ENCODE measurements at places on chromosomes 16 and 17.
A peak's percentile ranks its signal among the peaks of the same experiment; 100 is the strongest.

GRCh38 chr17:83062818-83063671, 16.4 kb upstream of the METRNL start:
- DNase-seq, result no peak

DNA sequence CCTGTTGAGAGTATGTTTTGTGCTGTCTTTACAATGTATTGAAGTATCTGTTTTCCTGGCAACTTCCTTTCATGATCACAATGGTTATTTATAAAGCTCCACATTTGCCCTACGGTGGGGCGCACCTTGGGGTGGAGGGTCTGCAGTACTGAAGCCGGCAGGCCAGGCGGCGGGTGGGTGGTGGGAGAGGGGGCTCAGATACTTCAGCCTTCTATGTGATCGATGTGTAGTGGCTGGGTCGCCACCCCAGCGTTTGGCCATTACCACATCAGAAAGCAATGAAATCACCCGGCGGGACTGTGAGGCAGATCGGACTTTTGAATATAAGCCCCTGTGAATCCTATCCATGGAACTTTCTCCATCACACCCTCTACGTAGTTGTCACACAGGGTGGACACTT, 196.6 kb downstream of the FOXL1 start:
- DNase-seq, result no peak

DNA sequence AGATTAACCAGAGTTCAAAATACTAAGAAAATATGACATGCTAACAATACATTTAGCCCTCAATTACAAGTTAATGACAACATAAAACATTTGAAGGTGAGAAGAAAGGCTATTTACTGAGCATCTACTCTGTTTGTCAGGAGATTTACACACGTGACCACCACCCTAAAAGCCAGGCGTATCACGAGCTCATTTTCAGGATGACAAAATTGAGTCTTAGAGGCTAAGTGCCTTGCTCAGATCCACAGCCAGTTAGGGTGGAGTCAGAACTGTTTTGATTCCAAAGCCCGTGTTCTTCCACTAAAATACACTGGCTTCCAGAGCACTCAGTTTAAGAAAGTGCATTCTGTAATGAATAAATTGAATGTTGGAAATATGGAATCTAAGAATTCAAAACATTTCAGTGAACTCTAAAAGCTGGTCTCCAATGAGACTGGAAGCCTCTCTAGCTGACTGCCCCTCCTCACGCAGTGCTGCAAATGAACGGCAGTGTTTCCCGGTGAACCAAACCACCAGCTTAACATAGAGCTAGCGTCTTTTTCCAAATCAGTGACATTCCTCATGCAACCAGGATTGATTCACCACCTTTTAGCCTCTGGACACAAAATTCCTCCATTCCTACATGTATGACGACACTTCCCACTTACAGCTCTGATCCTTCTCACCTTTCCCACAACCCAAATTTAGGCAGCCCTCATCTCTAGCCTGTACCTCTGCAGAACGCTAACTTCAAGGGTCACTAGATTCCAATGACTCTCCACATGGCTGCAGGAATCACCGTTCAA, 5.9 kb downstream of the ZDHHC7 start:
- DNase-seq, result no peak

DNA sequence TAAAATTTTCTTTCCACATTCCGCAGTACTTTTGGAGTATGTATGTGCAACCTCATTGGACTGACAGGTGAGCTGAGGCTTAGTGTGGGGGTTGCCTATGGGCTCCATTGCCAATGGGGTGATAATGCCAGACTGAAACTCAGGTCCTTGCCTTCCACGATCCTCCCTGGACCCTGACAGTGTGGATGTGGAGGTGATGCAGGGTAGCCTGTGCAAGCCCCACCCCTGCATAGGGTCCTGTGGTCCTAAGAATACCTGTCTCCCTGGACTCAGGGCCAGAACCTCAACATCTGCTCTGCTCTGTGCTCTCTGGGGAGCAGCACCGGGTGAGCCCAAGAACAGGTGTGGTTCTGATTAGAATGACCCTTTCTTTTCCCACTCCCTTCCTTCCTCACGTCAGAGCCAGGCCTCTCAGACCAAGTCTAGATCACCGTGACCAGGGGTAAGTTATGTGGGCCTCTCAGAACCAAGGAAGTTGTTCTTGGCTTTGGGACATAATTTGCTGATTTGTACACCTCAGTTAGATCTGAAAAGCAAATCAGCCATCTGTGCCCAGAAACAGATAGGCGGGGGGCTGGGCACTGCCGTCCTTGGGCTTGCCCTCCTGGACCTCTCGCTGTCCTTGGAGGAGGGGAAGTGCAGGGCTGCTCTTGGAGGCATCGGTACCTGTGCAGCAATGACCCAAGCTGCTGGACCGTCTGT, 8.4 kb upstream of the TNS4 start:
- no peak for DNase-seq

- DNase-seq, result no peak
These were observed 5.0 kb downstream of the NFATC3 start for GRCh38 chr16:68090130-68090529.

DNA sequence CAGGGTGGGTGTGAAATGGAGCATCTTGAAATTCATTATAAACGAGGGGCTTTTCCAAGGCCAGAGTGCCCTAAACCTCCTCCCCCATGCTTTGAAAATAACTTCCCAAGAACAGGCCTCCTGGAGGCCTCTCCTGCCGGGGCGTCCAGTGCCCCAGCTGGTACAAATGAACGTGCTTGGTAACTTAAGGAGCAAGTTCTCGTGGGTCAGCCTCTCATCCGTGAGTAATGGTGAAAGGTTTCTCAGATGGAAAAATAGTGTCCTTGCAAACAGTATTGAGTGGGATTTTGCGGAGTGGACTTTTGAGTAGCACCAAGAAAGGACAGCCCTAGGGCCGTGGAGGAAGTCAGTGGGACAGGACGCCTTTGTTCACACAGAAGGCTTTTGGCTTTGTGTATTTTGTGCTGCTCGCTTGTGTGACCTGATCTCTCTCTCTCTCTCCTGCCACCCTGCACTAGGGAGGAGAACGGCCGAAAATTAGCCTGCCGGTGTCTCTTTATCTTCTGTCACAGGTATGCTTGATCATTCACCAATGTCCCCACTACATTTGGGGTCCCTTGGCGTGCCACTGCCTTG, 34.6 kb downstream of the CLEC16A start:
- no peak for DNase-seq

- DNase-seq, result no peak
These were observed 458.6 kb upstream of the ASIC2 start for GRCh38 chr17:33751702-33752065.

DNA sequence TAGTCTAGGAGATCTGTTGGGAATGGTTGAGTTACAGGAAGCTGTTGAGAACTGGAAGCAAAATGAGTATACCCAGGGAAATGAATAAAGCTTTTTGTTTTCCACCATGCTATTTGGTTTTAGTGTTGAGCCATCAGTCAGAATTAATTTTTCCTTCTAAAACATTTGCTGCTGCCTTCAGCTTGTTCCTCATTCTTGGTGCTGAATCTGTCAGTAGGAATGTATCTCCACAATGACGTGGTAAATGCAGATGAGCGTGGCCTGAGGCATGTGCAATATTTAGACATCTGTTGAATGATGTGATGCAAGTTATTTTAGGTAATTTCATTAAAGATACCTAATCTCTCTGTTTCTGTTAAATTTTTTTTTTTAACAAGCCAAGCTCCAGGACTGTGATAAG, 10.9 kb downstream of the HAPSTR1 start:
- DNase-seq, result peak; percentile 75

- DNase-seq, result no peak
These were observed 2.5 kb downstream of the UBE2I start for GRCh38 chr16:1311738-1312466.

GRCh38 chr17:66985338-66986237, 21.1 kb downstream of the CACNG4 start:
- DNase-seq, result no peak

- no peak for DNase-seq
These were observed 236.1 kb upstream of the C16orf82 start for GRCh38 chr16:26830428-26831127.

GRCh38 chr16:72299684-72300243, 127.8 kb upstream of the PMFBP1 start:
- no peak for DNase-seq

DNA sequence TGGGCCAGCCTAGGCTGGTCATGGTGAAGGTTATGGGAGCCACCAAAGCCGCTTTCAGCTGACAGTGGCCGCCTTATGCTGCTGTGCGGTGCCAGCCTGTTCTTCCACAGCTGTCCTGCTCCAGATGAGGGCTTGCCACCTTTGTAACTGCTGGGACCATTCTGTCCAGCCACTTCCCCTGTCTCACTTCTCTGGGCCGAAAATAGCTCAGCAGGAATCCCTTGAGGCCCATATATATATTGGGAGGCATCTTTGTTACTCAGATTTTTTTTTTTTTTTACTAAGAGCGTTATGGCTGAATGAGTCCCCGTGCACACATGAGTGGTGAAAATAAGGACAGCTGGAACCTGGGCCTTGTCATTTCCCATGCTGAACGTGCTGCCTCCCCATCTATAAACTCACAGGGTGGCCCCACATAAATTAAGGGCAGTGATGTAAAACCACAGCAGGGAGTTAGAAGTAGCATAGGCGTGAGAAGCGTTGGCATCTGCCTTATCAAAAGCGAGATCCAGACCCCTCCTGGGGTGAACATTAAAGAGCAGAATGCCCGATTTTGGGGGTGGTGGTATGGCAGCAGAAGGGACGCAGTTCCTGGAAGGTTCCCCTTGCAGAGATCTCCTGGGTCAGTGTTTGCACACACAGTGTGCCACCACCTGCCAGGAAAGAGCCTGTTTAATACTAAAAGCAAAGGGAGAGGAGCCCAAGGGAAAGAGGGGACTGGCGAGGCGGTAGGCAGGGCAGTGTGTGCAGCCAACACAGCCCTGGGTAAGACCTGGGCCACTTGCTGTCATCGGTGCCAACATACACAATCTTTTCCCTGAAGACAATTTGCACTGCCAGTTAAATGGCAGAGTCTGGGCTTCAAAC, 57.8 kb downstream of the USP43 start:
- no peak for DNase-seq

- no peak for DNase-seq
These were observed 4.3 kb downstream of the CNTNAP1 start for GRCh38 chr17:42686520-42687128.

- DNase-seq, result peak; percentile 81
These were observed 14.3 kb downstream of the RAPGEFL1 start for GRCh38 chr17:40191237-40192208.

DNA sequence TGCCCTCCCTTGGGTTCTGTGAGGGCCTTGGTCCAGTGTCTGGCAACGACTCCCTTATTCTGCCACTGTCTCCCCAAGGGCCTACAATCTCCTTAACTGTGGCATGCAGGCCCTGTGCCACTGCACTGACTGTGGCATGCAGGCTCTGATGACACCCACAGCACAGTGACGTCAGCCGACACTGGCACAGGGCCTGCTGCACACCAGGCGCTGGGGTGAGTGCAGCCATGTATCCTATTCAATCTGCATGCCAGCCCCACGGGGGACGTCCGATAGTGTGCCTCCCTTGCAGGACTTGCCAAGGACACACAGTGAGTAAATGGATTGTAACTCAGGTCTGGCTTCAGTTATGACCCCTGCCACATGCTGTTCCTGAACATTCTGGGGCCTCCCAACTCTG, 39.8 kb upstream of the RASD1 start:
- DNase-seq, result no peak

DNA sequence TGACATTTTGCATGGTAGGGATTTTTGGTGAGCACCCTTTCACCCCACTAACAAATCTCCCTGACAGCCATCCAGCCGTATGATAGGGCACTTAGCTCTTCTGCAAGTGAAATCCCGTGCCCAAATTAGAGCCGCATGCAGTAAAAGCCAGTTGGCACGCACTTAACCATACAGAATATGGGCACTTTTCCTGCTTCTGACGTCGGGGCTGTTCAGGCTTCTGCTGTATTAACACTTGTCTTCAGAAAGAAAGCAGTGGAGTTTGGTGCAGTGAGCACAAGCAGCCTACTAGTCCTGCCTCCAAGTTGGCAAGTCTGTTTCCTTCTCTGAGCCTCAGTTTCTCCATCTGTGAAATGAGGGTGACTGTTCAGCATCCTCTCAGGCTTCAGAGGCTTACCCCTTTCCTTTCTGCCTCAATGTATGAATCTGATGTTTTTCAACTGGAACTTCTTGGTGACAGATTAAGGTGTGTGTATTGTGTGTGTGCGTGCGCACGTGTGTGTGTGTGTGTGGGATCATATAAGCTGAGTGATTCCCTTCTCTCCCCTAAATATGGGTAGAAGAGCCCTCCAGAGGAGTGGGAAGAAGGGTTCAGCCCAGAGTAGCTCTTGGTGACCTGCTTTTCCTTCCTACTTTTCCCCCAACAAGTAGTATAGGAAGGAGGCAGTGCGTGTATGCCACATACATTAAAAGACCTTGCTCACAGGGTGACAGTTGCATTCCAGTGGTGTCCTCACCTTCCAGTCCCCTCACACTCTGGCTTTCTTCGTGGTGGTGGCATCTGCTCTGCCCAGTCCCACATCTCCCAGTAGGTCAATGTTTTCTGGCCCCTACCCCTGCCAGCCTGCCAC, 19.0 kb downstream of the IGF2BP1 start:
- no peak for DNase-seq

DNA sequence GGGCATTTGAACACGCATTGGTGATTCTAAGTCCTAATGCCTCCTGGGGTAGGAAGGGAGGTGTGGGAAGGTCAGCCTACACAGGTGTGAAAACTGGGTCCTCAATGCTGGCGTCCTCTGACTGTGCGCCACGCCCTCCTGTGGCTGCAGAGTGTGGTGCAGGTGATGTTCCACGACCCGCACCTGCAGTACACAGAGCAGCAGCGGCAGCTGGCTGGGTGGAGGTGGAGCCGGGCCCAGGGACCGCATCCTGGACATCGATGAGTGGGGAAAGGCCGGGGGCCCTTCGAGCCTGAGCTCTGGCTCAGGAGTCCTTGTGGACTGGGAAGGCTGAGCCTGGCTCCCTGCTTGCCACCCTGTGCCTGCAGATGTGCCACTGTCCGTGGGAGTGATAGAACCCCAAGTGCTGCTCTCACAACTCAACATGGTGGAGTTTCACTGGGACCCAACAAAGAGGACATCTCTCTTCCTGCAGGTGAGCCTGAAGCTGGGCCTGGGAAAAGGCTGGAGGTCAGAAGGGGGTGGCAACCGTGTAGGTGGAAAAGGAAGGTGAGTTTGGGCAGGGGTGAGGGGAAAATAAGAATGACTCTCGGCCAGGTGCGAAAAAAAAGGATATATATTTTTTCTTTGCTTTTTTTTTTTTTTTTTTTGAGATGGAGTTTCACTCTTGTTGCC, 14.0 kb upstream of the STAC2 start:
- DNase-seq, result no peak

- no peak for DNase-seq
These were observed 725 bp upstream of the CASC3 start for GRCh38 chr17:40139566-40140058.
